ENCODE measurements at places on chromosomes 3 and 15. TPM values are rescaled to one million over a fixed set of nuclear protein-coding genes. Genes with fewer than 3 reads are reported as not detected.
A peak's percentile ranks its signal among the peaks of the same experiment; 100 is the strongest.

Gene SLITRK3
- not detected for total RNA-seq

DNA sequence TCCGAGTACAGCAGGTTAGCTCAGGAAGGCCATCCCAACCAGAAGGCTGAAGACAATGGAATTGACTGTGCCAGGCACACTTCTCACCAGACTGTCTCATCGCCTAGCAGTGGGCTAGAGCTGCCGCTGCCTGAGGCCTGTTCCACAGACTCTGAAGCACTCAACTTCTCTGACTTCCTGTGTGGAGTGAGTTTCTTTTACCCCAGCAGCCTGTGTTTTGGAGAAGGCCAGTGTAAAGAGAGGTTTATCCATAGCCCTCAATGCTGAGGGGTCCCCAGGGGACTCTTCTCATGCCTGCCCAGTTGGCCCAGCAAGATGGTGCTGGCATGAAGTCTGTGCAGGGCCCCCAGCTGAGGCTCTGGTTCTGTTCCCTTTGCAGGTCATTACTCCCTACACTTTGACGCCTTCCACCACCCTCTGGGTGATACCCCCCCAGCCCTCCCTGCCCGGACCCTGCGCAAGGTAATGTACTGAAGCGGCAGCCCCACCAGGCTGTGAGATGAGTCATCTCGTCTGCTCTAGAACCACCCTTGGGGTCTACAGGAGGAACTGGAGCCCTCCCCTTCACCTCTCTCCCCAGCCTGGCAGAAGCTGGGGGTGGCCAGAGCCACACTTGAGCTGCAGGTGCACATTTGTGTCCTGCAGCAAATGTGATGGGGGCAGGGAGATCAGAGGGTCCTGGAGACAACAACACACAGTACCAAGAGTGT, 5.2 kb upstream of the MANF start:
- peaks cover 13% of the 10 kb centered on the region for H3K36me3 ChIP-seq
- H3K27ac ChIP-seq, result no peak overlapping the region
- H3K4me1 ChIP-seq, result peaks cover 14% of the 10 kb centered on the region
- no peak for DNase-seq
- no peaks in the 10 kb centered on the region for H3K27me3 ChIP-seq

DNA sequence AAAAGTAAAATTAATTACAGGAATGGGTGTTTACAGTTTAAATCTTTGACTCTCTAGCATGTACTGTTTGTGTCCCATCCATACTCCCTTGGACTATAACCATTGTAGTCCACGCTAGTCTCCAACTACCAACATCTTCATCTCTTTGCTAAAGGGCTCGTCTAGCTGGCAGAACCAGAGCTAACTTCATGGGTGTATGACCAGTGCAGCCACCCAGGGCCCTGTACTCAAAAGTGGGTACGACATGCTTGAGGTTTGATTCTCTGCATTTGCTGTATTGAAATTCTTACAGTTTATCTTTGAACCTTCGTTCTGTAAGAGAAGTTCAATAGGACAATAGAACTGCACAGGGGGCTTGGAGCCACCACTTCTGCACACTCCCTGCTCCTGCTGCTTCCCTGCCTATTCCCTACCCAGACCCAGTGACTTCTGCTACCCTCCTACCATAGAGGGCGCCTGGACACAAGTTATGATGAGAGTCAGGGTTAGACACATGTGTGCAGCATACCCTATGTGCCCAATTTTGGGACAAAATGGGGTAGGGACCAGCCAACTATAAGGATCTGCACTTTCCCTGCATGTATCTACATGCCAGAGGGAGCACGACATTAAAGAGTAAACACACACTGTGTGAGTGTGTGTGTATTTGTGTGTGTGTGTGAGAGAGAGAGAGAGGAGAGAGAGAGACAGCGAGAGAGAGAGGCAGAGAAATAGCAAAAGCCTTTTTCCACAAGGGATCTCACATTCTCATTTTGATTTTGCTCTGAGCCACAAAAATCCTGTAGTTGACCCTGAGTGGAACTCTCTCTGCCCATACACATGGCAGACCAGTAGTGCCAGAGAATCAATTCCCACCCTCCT, 59.0 kb upstream of the NECTIN3 start:
- no peak overlapping the region for H3K27ac ChIP-seq
- no peaks in the 10 kb centered on the region for H3K36me3 ChIP-seq
- no peaks in the 10 kb centered on the region for H3K4me1 ChIP-seq
- no peak overlapping the region for H3K4me3 ChIP-seq

- no peaks in the 10 kb centered on the region for H3K4me1 ChIP-seq
- no peaks in the 10 kb centered on the region for H3K36me3 ChIP-seq
- peaks cover 19% of the 10 kb centered on the region for H3K27me3 ChIP-seq
Observed at GRCh38 chr15:61499376-61499775, 270.3 kb upstream of the RORA start.

DNA sequence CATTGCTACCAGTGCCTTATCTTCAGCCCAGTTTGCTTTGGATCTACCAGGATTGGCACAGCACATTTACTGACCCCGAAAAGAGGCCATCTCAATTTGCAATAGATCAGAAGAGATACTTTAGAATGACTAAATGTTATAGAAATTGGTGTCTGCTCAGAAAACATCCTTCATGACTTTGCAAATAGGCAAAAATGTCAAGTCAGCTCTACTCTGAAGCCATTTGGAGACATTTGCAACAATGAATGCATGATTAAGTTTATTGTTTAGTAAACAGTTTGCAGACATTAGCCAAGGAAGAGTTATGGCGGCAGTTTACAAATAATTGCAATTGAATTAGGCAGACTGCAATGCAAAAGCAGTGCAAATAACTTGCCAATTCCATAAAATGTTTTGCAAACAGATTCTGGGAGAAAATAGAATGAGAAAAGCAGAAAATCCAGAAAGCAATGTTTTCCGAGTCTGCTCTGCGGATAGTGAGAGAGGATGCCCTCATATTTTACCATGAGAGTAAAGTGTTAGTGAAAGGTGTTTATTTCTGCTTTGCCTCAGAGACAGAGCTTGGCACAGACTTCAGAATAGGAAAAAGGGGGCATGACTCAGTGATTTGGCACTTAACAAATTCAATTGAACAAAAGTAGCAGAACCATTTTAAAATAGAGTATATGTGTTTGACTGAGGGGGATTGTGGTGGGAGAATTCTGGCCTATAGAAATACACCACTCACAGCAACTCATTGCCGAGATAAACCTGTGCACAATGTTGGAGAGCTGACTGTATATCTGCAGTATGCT, 334.9 kb upstream of the NR2F2 start:
- peaks cover 15% of the 10 kb centered on the region for H3K4me1 ChIP-seq
- no peak for DNase-seq
- H3K4me3 ChIP-seq, result no peak overlapping the region
- no peak overlapping the region for H3K27ac ChIP-seq

DNA sequence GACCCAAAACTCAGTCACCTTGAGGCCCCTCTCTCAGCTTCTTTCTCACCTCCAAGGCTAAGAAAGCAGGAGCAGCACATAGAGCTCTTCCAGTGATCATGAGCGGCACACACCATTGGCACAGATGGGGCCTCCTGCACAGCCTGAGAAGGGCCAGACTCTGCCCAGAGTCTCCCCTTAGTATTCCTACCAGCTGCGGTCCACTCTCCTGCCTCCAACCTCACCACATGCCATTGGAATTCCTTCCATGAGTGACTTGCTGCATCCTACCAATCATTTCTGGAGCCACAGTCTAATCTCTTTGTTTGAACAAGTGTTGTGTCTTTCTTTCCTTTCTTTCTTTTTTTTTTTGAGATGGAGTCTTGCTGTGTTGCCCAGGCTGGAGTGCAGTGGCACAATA, 39.3 kb downstream of the CDCP1 start:
- H3K4me3 ChIP-seq, result no peak overlapping the region
- no peaks in the 10 kb centered on the region for H3K36me3 ChIP-seq
- H3K27ac ChIP-seq, result peak overlapping the region; percentile 77
- no peak for DNase-seq
